RWPE2 (cell line): ENCODE measurements at places on chromosomes 7 and 10.

DNA sequence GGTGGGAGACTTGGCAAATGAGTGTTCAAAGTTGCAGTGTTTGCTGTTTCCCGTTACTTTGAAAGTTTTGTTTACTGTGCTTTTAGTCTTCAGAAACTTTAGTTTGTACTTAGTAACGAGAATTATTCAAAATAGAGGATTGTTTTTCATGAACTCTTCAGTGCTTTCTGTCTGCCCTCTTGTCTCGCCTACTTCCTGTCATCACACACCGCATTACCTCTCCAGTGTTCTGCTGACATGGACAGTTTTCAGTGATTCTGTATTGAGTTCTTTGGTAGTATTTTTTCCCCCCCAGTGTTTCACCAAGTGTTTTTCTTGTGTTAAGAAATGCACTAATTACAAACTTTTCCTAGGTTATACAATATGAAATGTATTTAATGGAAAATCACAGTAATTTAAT, 207.0 kb downstream of the MLLT10 start:
- no peak for DNase-seq

DNA sequence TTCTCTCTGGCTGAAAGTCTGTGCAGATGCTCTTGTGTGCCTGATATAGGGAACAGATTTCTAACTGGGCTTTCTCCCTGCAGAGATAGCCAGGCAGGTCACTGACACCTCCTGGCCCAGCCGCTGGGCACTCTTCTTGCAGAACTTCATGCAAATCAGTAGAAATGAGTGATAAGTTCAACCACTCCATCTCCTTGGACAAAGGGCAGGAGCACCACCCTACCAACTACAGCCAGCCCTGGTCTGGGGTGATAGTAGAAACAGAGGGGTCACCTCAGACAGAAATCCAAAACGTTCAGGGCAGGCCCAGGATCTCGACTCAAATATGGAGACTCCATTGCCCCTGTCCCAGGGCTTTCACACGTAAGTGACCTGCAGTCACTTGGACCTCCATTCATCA, 917.8 kb upstream of the ZNF722 start:
- DNase-seq, result no peak

DNA sequence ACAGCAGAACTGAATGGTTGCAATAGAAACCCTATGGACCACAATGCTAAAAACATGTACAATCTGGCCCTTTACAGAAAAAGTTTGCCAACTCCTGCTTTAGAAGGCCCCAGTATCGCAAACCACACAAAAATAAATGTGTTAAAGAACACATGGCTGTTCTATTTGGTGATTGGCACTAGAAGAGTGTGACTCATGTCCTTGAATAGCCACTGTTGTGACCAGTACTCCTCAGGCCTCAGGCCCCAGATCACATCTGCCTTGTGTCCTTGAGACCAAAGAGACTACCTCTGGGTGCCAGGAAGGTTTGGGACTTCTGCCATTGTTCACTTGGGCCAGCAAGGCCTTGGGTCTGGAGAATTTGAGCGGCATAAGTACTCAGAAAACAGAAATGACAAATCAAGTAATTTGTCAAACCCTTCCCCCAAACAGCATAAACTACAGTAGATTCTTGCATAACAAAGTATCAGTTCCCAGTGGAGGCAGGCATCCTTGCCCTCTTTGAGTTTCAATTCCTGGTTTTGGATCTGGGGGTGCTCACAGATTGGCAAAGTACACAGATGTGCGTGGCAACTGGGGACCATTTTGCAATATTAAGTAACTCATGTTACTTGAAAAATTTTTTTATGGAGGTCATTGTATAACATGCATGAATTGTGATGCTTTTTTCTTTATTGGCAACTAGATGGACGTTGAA, 50.2 kb downstream of the MTURN start:
- no peak for DNase-seq

GRCh38 chr10:94205396-94205831, 157.3 kb downstream of the NOC3L start:
- DNase-seq, result no peak

DNA sequence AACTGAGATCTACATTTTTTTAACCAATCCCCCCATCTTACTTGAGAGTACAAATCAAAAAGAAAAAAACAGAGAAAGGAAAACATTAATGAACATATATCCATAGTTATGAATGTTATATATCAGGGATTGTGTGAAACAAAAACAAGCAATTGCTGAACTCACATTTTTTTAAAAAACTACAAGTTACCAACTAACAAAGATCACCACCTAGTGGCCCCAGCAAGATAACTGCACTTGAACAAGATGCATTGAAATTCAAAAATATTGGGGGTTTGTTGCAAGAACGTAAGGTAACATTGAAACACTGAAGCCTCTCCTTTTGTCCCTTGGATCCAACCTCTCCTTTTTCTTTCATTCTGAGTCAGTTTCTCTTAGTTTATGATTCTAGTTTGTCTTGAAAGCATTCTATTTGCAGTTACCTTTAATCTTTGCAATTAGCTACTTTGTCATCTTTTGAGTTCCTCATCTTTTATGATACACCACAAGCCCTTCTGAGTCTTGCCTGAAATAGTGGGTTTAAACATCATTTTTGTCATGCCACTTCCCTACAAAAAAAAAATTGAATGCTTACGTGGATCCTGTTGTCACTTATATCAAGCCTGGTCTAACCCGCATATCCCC, 87.3 kb upstream of the TES start:
- DNase-seq, result no peak

- no peak for DNase-seq
These were observed 28.7 kb downstream of the FRMD4A start for GRCh38 chr10:14302035-14302434.

- no peak for DNase-seq
These were observed 115.4 kb upstream of the LRRN3 start for GRCh38 chr7:110975486-110975885.

DNA sequence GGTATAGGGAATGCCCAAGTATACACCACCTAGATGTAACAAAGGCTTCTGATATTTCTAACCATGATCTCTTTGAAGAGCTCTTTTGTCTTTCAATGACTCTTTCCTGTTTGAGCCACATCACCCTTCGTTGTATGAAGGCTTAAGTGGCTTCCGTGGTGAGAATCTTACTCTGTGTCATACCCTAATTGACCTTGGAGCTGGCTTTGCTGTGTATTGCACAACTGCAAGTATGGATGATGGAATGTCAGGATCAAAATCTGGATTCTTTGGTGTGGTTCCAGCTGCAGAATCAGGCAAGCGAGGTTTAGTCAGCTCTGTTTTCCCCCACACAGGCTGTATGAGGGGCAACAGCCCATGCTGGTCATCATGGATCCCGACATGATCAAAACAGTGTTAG, 16.0 kb downstream of the CYP3A43 start:
- DNase-seq, result no peak

DNA sequence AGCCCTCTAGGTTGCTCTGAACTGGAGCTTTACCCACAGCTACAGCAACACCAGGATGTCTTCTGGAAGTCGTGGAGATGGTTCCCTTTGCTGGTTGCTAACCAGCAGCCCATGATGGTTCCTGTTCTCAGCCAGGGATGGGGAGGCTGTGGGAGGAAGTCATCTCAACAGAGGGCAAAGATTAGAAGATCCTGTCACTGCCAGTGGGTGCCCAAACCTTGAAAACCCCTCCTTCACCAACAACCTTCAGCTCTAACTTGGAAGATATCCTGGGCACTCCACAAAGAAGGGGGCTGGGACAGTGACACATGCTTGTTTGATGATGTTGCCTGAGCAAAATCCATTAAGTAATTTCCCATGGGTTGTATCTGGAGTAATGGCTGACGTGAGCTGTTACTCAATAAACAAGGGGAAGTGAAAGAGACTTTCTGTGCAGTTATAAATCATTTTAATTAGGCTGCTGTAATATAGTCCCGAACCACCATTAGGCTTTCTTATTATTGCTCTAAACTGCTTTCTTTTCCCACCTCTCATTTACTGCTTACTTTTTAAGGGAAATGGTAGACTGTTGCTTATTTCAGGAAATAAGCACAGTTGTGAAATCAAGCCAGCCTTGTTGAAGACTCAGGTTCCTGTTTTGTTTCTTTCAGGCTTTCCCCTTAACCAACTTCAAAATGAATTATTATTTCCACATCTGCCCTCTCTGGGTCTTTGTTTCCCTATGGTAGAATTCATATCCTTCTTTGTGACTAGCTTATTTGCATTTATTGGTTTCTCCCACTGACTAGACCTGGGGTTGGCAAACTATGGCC, 124.8 kb downstream of the PPP1R17 start:
- DNase-seq, result no peak

DNA sequence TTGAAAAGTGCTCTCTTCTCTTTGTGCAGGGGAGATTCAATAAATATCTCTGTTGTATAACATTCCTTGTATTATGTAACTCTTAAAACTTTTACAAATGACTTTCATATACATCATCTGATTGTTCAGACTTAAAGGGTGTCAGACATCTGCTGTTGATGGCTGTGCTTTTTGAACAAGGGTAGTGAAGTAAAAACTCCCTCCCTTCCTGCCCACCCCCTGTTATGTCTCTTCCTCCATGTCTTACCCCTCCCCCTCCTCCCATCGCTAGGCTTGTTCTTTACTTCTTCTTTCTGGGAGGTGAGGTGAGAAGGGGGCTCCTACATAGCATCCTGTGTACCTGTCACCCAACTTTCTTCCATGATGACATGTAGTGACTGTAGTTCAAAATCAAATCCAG, 23.4 kb upstream of the ABCB4 start:
- no peak for DNase-seq

- no peak for DNase-seq
These were observed 500.1 kb upstream of the KLF6 start for GRCh38 chr10:4285121-4285520.

DNA sequence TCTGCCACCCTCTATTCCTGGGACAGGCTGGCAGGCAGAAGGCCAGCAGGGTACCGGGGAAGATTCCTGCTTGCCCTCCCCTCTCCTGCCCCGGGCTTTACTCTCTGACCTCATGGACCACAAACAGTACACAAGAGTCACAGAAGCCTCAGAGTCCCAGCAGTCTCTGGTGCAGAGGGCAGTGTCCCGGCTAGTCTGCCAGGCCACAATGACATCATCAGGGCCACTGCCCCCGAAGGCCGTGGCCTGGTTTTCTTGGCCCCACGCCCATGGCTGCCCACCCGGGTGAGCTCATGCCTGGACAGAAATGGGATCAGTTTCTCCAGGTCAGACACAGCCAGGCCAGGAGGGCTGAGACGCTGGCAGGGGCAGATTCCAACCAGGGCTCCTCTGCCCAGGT, 91.9 kb downstream of the MYL10 start:
- DNase-seq, result no peak

GRCh38 chr10:6783471-6783870, 203.4 kb upstream of the PRKCQ start:
- no peak for DNase-seq

DNA sequence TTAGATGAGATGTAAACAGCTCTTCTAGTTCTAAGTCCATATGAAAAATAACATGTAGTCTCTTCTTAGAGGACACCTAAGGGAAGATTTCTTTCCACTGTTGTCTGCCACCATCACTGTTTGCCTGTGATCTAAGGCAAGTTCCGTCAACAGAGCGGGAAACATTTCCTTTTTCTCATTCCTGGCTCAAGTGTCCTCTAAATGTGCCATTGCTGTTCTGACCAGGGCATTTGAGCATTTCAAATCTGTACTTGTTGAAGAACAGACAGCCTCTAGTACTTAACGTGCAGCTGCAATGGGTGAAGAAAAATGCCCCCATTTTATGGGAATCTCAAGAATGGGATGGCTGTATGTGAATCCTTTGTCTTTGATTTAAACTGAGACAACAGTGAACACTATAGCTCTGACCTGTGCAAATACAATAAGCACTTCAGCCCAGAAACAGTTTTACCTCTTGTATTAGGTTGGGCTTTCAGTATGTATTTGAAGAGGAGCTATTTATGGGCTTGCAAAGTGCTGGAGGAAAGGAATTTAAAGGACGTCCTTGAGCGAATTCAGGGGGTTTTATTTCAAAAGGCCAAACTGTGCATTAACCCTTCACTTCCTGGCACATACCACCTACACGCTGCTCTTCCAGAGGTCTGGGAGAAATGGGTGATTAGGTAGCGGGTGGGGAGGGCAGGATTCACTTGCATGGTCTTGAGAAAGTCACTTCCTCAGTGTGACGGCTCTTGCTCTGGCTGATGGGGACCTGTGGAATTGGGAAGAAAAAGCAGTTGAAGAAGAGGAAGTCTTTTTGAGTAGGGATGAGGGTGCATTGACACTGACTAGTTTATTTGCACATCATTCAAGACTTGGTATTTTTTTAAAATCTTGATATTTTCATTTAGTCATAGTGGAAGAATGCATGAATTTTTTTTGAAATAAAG, 66.1 kb downstream of the THNSL1 start:
- no peak for DNase-seq

GRCh38 chr10:4839353-4839752, 13.3 kb downstream of the AKR1E2 start:
- no peak for DNase-seq

GRCh38 chr10:116548301-116548700, 2.6 kb downstream of the PNLIP start:
- no peak for DNase-seq

GRCh38 chr10:103663802-103664201, 170.3 kb downstream of the NEURL1 start:
- DNase-seq, result no peak

- DNase-seq, result no peak
These were observed 195.4 kb upstream of the AOAH start for GRCh38 chr7:36919738-36920137.

DNA sequence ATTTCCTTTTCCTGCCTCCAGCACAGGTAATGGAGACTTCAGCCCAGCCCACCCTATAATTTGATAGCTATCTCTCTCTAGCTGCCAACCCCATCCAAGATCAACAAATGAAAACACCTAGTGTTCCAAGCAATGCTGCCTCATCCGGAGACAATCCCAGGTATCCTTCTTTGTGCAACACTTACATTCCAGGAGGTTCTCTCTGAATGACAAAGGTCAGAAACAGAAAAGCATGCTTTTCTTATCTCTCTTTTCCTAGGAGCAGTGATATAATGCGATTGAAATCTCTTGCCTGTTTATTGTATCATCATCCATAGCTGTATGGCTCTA, 699.3 kb downstream of the INHBA start:
- DNase-seq, result no peak

- no peak for DNase-seq
These were observed 288.5 kb downstream of the GRID1 start for GRCh38 chr10:86077871-86078638.

DNA sequence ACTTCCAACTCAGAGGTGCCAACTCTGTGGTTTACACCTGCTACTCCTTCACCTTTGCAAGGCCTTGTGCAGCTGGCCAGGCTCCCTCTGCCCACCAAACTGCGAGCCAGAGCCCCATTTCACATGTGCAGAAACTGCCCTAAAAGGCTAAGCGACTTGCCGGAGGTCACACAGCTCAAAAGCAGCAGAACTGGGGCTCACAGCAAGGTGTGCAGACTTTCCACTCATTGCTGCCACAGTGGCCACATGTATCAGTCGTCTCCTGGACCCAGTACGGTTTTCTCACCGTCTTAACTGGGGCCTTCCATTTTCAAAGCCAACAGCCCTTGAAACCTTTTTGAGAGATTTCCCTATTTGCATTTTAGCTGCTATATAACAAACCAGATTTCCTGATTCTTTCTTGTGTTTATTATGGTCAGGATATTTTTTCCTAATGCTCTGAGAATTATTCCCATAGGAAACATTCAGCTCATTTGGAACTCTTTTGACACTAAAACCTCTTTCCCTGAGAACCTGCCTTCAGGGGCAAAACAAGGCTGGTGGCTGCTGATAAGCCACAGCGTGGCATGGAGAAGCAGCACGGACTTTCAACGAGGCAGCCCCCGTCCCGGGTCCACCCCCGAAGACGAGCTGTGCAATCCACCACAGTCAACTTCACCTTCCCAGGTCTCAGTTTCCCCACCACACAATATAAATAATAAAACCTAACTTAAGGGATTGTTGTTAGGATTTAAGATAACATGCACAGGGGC, 29.9 kb downstream of the SORBS1 start:
- DNase-seq, result no peak

GRCh38 chr7:149787428-149788299, 14.3 kb upstream of the ZNF467 start:
- no peak for DNase-seq
